ENCODE measurements at places on chromosomes 12 and 14. TPM values are rescaled to one million over a fixed set of nuclear protein-coding genes. Genes with fewer than 3 reads are reported as not detected.

TMEM117 gene
- 4.8 TPM for polyA plus RNA-seq

GRCh38 chr14:74648601-74649000, 36.6 kb upstream of the LTBP2 start:
- no peak for DNase-seq

DNA sequence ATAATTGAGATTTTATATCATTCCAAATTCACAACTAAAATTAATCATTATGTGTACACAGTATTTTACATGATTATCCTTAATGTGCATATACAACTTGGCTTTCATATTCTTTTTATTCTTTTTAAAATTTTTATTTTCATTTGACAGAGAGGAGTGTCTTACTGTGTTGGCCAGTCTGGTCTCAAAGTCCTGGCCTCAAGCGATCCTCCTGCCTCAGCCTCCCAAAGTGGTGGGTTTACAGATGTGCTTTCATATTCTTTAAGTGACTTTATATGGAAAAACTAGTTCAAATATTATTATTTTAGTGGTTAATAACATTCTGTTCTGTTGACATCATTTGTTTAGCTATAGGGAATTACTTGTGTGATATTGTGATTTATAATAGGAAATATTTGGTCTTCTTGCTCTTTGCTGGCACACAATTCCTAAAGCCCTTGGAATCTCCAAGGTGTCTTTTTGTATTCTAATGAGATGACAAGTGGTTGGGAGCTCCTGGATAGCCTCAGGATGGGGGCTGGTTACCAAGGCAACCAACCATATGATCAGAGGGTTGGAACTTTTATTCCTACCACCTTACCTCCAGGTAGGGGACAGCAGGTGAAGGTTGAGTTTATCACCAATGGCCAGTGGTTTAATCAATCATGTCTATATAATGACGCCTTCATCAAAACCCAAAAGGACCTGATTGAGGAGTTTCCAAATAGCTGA, 16.0 kb upstream of the ZNF410 start:
- no peak for DNase-seq

PPM1H gene
- polyA plus RNA-seq, result 0.57 TPM

TAS2R7 gene
- polyA plus RNA-seq, result not detected

- DNase-seq, result peak; percentile 60
Measured at GRCh38 chr12:42802785-42803189, 213.2 kb upstream of the PRICKLE1 start.

NFE2 gene
- polyA plus RNA-seq, result 0.34 TPM

FOXN4 gene
- not detected for polyA plus RNA-seq

SLC7A7 gene
- polyA plus RNA-seq, result 7.1 TPM

LBHD2 gene
- polyA plus RNA-seq, result not detected

DEPDC4 gene
- 1.3 TPM for polyA plus RNA-seq

- no peak for DNase-seq
Measured at GRCh38 chr12:93134893-93135285, 205.8 kb upstream of the EEA1 start.

CD4 gene
- 50.8 TPM for polyA plus RNA-seq

DNA sequence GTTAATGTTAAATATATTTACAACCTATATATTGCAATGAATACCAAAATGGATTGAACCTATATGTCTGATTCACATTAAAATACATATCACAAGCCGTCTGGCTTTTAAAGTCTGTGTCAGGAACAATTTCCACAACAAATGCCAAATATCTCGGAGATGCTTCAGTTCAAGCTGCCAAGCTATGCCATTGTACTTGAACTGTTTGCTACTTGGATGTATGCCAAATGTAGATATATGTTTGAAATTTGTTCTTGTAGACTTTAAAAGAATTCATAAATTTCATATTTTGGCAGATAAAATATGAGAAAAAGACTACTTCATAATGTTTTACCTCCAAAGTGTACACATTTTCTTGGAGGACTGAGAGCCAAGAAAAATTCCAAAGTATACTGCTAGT, 37.0 kb downstream of the WASHC3 start:
- DNase-seq, result no peak

TOGARAM1 gene
- 8.1 TPM for polyA plus RNA-seq

GRCh38 chr12:93783832-93784231, 106.7 kb downstream of the CRADD start:
- no peak for DNase-seq

NAA25 gene
- 17.9 TPM for polyA plus RNA-seq

DNA sequence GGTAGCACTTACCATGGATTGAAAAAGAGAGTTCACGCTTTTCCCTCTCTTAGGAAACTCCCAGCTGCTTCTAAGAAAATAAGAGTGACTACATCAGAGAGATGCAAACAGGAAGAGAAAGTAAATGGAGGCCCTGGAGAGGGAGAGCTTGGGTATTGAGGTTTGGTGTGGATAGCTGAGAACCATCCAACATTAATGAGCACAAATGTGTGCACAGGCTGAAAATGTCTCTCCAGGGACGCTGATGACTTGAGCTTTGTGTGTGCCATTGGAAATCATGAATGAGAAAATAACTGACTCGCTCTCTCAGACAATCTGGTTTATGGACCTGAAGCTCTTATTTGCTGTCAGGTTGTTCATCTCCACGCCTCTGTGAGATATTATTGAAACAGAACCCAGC, 318.8 kb downstream of the NRXN3 start:
- DNase-seq, result no peak

GRCh38 chr12:108289350-108290161, 49.6 kb downstream of the CMKLR1 start:
- DNase-seq, result no peak

DNA sequence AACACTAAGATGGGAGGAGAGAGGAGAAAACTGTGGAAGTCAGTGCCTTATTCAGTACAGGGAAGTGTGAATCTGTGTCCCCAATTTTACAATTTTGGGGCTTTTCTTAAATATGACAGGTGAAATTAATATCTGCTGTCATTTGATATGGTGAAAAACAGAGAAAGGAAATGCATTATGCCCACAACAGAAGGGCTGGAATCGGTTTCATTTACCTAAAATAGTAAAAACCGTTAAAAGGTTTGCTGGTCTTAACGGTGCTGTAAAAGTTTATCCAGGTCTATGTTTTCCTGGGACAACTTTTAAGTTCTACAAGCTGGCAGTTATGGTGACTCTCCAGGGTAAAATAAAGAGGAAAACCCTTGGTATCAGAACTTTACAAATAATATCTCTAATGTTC, 310.8 kb downstream of the FUT8 start:
- DNase-seq, result no peak

- DNase-seq, result no peak
Measured at GRCh38 chr12:22481547-22482104, 62.7 kb downstream of the C2CD5 start.

- DNase-seq, result peak; percentile 50
Measured at GRCh38 chr12:89334548-89335169, 17.6 kb downstream of the DUSP6 start.

- peak; percentile 32 for DNase-seq
Measured at GRCh38 chr14:61940666-61941420, 178.6 kb downstream of the SNAPC1 start.
